ENCODE measurements at places on chromosomes 4 and X. TPM values are rescaled to one million over a fixed set of nuclear protein-coding genes. Genes with fewer than 3 reads are reported as not detected.

The GRIA2 gene
- 4.4 TPM for total RNA-seq

The DOK7 gene
- total RNA-seq = 4.8 TPM

The CCSER1 gene
- 7.2 TPM for total RNA-seq

The SHROOM2 gene
- 12.5 TPM for total RNA-seq

The DDX53 gene
- total RNA-seq = not detected

The IL2RG gene
- not detected for total RNA-seq

The TMPRSS11E gene
- 0.11 TPM for total RNA-seq

The AREG gene
- total RNA-seq = 1.7 TPM

The CCDC160 gene
- total RNA-seq = 0.63 TPM

The ZMYM3 gene
- total RNA-seq = 97.9 TPM

The BGN gene
- 121 TPM for total RNA-seq

The SLC49A3 gene
- 10.5 TPM for total RNA-seq

The S100G gene
- not detected for total RNA-seq

The CT45A1 gene
- total RNA-seq = not detected

The TMEM255A gene
- 1.8 TPM for total RNA-seq

The SSX4 gene
- not detected for total RNA-seq

The C4orf33 gene
- 14.4 TPM for total RNA-seq

The CCDC149 gene
- total RNA-seq = 15.3 TPM

The CT47B1 gene
- total RNA-seq = not detected

The USP17L25 gene
- total RNA-seq = not detected

All from mesothelial cell of epicardium (in vitro differentiated cells).